ENCODE measurements at places on chromosomes 5 and 9. TPM values are rescaled to one million over a fixed set of nuclear protein-coding genes. Genes with fewer than 3 reads are reported as not detected.

ARID3C gene
- total RNA-seq: 0.32 TPM

FOXI1 gene
- total RNA-seq: not detected

MCIDAS gene
- total RNA-seq: not detected

GABRA1 gene
- not detected for total RNA-seq

LRRC19 gene
- total RNA-seq: not detected

AK8 gene
- total RNA-seq: 0.85 TPM

RHOBTB3 gene
- 354 TPM for total RNA-seq

GABBR2 gene
- total RNA-seq: 0.81 TPM

TAL2 gene
- total RNA-seq: not detected

DNM1 gene
- total RNA-seq: 119 TPM

AJM1 gene
- 0.97 TPM for total RNA-seq

PCDH1 gene
- 1.2 TPM for total RNA-seq

SPOCK1 gene
- total RNA-seq: 11.5 TPM

ATG10 gene
- 4.7 TPM for total RNA-seq

SMIM33 gene
- not detected for total RNA-seq

ADAMTSL2 gene
- not detected for total RNA-seq

WDR38 gene
- total RNA-seq: not detected

PCDHGB4 gene
- 18.0 TPM for total RNA-seq

ADGRD2 gene
- total RNA-seq: not detected

Data from hair follicle dermal papilla cell (primary cell).